Activated T-helper 17 cell treated with anti-CD3 and anti-CD28 coated beads, Interleukin-2, amount 50 U/mL, for 72 hours (primary cell): ENCODE measurements at places on chromosomes 12 and 14.
A peak's percentile ranks its signal among the peaks of the same experiment; 100 is the strongest.

GRCh38 chr12:113214895-113215400 lies 6.3 kb upstream of the TPCN1 start:
- peak; percentile 77 for ATAC-seq

DNA sequence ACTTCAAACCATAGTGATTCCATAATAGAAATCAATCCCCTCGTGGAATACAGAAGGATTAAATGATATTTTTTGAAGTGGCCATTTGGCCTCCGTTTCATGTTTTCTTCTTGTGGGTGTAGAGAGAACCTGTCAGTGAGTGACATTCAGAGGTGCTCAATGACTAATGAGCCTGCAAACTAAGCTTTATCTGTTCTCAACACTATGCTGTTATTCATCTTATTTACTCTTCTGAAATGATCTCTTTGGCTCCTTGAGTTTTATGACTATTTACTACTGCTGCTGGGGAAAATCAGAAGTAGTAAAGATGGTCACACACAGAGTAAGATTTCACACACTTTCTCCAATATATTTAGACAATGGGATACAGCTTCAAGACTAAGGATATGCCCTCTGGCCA lies 30.4 kb downstream of the ATP2B1 start:
- ATAC-seq: peak; percentile 92

- ATAC-seq: no peak
Observed at GRCh38 chr12:101714877-101715444, 17.5 kb downstream of the CHPT1 start.

- no peak for ATAC-seq
Observed at GRCh38 chr12:116113398-116114130, 163.9 kb downstream of the MED13L start.

DNA sequence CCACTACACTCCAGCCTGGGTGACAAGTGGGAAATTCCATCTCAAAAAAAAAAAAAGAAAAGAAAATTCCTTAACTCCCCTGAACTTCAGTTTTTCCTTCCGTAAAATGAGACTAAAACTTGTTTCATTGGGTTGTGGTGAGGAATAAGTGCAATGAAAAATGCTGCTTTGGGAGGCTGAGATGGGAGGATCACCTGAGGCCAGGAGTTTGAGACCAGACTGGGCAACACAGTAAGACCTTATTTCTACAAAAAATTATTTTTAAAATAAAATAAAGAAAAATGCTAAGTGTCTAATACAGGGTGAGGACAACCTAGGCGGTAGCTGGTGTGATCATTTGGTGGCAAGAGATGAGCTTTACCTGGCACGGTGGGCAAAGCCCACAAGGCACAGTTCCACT lies 6.9 kb downstream of the SMAGP start:
- ATAC-seq: no peak

GRCh38 chr14:29681316-29681715 lies 246.3 kb downstream of the PRKD1 start:
- ATAC-seq: no peak

- ATAC-seq: no peak
Observed at GRCh38 chr12:60257063-60257462, 661.2 kb downstream of the SLC16A7 start.

DNA sequence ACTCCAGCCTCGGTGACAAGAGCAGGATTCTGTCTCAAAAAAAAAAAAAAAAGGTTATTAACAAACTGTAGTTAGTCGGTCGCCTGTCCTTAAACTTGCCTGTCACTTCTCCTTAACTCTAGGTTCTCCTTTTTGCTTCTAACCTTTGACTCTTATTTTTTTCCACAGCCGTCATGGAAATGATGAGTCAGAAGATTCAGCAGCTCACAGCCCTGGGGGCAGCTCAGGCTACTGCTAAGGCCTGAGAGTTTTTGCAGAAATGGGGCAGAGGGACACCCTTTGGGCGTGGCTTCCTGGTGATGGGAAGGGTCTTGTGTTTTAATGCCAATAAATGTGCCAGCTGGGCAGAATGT lies 418 bp upstream of the MYG1 start:
- ATAC-seq: peak; percentile 49

GRCh38 chr12:81465191-81465590 lies 294.0 kb downstream of the PPFIA2 start:
- no peak for ATAC-seq
